ENCODE measurements at places on chromosomes 6 and 20.

DNA sequence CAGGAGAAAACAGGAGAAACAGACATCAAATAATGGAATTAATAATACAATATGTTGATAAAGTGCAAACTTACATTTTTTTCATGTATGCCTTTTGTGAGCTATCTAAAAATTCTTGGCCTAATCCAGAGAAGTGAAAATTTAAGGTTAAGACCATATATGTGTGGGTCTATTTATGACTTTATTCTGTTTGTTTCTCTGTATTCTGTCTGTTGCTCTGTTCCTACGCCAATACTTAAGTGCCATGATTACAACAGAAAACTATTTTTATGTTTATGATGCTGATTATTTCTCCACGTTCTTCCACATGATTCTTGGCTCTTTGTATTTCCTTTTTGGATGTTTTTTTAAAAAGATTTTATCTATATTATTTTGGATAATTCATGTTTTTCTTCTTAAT, 109.6 kb upstream of the MAP3K4 start:
- no peak for DNase-seq

- no peak for DNase-seq
Observed at GRCh38 chr6:73349311-73349710, 4.8 kb downstream of the DPPA5 start.

DNA sequence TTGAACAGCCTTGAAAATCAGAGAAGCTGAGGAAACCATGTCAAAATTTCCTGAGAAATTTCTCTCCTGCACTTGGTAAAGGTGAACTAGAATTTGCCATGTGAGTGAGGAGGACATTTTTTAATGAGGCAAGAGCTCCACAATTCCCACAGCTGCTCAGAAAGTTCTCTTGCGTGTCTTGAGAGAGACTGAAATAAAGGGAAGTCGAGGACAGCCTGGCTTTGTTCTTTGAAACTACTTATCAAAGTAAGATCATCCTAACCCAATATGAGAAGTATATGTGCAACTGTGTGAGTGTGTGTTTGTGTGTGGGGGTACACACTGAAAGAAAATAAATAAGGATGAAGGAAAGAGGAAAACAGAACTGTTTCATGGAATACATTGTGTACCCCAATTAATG, 163.4 kb downstream of the SLC24A3 start:
- DNase-seq: no peak

DNA sequence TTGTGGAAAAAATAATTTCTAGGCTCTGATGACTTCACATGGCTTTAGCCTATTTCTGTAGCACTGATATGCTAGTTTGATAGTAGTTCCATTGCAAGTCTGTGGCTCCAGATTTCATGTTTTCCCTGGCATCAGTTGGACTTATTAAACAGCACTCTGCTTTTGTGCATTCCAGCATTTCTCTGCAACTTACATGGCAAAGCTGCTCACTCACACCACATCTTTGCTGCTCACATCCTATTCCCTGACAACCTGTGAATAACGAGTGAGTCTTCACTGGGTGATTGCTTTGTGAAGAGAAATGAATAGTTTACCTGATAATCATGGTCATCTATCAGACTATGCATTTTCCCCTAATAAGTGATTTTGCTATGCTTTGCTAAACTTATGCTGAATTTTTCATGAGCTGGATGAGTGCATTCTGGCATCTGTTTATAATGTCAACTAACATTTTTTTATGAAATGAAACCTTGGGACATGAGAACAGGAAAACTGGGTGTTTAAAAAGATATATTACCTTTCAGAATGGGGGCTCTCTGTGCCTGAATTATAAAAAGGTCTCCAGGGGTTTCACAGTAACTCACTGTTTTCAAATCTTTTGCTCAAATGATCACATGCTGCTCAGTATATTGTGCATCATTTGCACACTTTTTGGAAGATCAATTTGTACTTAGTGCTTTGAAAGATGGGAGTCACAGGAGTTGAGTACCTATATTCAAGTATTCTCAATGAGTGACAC, 301.8 kb downstream of the TBC1D32 start:
- no peak for DNase-seq

GRCh38 chr6:722608-723007, 29.7 kb upstream of the EXOC2 start:
- DNase-seq: no peak
